ENCODE measurements at places on chromosomes 2 and 18. TPM values are rescaled to one million over a fixed set of nuclear protein-coding genes. Genes with fewer than 3 reads are reported as not detected.

DNA sequence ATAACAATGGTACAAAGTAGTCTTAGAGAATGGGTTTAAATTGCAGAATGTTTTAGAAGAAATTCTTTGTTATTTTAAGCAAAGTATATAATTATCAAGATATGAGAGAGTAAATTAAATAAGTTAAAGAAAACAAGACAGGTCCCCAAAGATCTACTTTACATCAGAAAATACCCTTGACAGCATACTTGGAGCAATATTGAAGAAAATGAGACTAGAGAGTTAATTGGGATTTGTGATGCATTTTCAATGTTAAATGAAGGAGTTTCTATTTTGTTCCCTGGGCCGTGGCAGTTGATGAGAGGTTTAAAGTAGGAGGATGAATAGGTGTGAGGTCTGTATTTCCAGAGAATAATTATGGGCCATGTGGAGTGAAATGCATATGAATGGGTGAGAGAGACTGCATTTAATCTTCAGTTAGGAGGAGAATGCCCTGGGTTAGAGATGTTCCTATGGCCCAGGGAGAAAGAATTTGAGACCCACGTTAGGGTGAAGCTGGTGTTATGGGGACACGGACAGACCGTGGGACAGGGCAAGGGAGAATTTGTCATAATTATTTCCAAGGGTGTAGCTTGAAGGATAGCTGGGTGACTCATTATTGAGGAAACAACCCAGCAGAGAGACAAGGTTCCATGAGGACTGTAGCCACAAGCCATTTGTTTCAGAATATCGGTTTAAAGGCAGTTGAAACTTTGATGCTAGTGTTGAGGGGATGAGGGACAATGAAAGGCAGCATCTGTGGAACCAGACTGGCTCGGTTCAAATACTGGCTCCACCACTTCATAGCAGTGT lies 22.7 kb downstream of the MGAT5 start:
- DNase-seq = no peak

DNA sequence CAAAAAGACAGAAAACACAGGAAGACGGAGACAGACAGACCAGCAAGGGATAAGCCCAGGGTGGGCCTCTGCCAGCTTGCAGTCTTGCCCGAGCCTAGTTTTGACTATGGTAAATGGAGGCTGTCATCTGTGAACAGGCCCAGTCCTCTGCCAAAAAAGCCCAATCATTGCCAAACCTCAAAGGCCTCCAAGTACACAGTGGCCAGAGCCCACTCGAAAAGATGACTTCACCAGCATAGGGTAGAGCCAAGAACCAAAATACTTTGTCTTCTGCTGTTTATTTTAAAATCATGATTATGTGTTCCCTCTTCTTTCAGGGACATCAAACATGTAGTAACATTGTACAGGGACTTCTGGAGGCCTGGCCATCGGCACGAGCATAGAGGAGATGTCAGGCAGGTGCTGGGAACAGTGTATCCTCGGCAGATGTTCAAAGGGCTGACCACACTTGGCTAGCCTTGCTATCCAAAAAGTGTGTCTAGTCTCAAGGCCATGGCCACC lies 66.0 kb downstream of the TTC32 start:
- no peak for DNase-seq

DNA sequence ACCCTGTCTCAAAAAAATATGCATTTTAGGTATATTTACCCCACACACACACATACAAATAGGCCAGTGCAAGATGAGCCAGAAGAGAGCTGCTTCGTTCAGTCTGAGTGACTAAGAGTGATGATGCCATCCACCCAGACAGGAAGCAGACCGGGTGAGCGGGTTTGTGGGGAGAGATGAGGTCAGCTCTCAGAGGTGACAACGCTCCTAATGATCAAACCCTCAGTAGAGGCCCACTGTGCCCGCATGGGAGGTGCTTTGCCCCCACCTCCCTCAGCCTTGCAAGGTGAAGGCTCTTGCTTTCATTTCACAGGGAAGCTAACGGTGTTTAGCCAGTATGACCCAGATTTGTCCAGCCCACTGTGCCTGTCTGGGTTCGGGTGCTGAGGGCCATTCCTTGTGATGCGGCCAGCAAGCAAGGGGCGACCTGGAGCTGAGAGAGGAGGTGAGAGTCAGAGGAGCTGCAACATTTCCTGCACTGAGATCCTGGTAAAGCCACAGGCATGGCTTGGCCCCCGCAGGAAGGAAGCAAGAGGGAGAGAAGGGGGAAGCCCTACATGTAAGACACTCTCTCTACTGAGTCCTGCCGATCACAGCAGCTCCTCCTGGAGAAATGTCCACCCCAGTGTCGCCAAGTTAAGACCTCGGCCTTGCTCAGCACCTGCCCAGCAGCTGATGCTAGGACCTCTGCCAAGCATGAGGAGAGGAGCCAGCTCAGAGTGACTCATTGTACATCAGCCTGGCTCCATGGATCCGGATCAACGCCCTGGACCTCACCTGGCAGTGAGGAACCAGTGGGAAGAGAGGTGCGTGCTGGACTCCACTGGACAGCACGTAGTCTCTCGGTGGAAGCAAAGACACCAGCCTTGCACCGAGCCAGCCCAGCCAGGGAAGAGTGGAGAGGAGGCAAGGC lies 37.0 kb downstream of the NIFK start:
- peak; percentile 49 for DNase-seq

DNA sequence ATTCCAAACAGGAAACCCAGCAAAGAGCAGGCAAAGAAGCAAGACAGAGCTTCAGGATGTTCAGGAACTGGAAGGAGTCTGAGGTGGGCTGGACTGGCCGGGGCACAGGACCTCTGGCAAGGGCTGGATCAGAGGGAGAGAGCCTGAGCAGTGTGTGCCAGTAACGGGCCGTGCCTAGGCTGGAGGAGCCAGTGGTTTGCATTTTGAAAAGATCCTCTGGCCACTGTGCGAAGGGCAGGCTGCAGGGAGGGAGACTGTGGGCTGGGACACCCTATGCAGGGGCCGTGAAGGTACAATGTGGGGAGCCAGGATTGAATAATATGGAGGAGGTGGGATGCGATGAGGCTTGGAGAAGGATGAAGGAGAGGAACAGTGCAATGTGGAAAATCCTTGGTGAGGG lies 6.2 kb upstream of the SDC1 start:
- DNase-seq = no peak

DNA sequence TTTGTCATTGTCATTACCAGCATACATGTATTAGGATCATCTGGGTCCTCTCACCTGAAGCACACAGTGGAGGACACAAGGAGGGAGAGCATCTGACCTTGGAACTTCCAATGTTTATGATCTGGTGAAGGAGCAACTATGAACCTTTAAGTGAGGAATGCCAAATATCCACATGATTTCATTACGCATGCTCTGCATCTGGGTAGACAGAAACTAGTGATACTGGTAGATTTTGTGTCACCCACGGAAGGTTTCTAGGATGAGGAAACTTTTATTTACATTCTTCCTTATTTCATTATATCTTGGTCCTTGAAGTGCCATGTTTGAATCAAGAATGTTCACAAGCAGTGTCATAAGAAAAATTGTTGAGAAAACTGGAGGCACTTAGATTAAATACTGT lies 32.1 kb downstream of the SPC25 start:
- DNase-seq = no peak

DNA sequence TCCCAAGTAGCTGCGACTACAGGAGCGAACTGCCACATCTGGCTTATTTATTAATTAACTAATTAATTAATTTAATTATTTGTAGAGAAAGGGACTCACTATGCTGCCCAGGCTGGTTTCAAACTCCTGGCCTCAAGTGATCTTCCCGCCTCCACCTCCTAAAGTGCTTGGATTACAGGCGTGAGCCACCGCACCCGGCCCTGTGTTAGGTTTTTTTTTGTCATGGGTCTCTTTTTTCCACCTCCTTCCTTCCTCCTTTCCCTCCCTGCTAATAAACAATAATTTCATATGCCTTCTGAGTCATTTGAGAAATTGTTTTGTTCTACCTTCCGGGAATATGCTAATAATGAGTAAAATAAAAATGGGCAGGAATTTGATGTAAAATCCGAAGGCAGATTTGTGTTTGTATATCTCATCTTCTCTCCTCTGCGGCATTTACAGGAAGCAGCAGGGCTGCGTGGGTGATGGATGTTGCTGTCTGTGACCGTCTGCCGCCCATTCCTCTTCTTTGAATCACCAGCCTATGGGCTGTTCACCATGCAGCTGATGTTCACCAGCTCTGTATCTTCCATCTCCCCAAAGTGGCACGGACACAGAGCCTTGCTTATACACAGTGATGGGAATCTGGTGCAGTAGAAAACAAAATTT lies 89.9 kb downstream of the ACSL3 start:
- no peak for DNase-seq

GRCh38 chr2:201118961-201119854 lies 3.2 kb downstream of the CFLAR start:
- no peak for DNase-seq

DNA sequence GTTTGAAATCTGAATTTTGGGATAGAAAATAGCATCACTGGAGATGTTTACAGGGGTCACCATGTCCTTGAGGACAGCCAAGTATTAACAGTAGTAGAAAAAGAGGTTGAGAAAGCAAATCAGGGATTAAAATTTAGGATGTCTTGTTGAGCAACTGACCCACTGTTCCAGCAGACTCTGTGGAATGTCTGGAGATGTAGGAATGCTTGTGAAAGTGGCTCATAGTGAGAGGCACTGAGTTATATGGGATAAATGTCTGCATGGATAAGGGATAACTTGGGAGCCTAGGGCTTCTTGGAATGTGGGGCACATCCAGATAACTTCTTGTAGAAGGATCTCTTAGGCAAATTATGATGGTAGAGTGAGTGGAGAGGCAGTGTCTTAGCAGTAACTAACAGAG lies 495.0 kb downstream of the TMX3 start:
- no peak for DNase-seq

DNA sequence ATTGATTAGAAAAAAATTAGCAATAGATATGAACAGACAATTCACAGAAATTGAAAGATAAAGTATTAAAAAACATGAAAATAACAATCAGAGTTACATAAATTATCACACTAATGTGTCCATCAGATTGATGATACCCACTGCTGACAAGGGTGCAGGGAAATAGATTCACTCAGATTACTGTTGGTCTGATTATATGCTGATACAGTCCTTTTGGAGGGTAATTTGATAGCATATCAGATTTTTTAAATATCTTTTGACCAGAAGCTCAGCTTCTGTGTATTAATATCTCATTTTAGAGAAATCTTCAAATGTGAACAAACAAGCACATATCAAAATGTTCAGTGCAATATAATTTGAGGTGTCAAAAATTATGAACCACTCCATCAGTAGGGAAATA lies 157.9 kb upstream of the EPC2 start:
- DNase-seq = no peak

GRCh38 chr2:237149425-237149824 lies 63.7 kb downstream of the COPS8 start:
- DNase-seq = no peak

- DNase-seq = no peak
These were observed 122.7 kb downstream of the TCF4 start for GRCh38 chr18:55465313-55465712.

- DNase-seq = peak; percentile 77
These were observed 749 bp upstream of the PTMA start for GRCh38 chr2:231707625-231707926.

- DNase-seq = no peak
These were observed 83.4 kb downstream of the DOCK10 start for GRCh38 chr2:224958873-224959272.

- no peak for DNase-seq
These were observed 34.4 kb downstream of the CABLES1 start for GRCh38 chr18:23169673-23170044.

DNA sequence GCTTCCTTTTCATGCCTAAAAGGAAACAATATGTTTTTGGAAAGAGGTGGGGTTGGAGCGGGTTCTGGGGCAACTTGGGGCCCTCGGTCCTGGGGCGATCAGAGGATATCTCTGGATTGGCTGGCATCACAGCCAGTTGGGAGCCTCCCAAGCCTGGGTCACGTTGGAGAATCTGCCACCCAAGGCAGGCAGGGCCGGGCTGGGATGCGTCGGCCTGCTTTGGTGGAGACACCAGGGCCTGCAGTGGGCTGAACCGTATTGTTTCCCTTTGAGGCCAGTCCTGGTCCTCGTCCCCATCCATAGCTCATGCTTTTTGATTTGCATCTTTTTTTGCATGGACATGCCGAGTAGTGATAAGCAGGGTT lies 235.8 kb downstream of the ATAD2B start:
- peak; percentile 11 for DNase-seq

GRCh38 chr2:209673811-209674210 lies 97.8 kb upstream of the UNC80 start:
- DNase-seq = no peak

- DNase-seq = no peak
These were observed 7.4 kb downstream of the PTGR3 start for GRCh38 chr18:75201282-75202270.

- DNase-seq = peak; percentile 71
These were observed 30.8 kb downstream of the TBC1D8 start for GRCh38 chr2:101120124-101120996.

GRCh38 chr2:10132996-10133647 lies 10.6 kb downstream of the RRM2 start:
- DNase-seq = no peak

DNA sequence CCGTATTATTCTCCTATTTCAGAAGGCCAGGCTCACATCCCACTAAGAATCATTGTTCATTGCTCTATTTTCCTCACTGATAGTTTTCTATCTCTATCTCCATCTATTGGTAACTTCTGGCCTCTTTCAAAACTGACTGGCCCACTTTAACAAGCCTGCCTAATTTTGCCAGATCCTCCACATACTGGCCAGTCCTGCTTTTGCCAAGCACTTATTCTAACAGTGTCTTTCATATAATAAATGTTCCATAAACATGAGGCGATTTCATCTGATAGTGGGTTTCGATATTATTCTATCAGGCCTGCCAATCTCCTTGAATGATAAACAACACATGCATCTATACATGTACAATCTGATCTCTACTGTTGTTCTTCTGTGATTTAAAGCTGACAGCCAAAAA lies 125.9 kb upstream of the KCNH7 start:
- DNase-seq = no peak

The TTC21B gene
- 10.4 TPM for total RNA-seq

The SYT4 gene
- 0.99 TPM for total RNA-seq

The TSPYL6 gene
- total RNA-seq = not detected

The TMEM247 gene
- not detected for total RNA-seq

The CHCHD5 gene
- total RNA-seq = 28.8 TPM

The ZAP70 gene
- 7.5 TPM for total RNA-seq

The CNGA3 gene
- total RNA-seq = 0.20 TPM

The CLEC4F gene
- not detected for total RNA-seq

The GAD1 gene
- total RNA-seq = not detected

All from mucosa of descending colon (tissue), 3 donors.